ENCODE measurements at places on chromosomes 6 and 20.

DNA sequence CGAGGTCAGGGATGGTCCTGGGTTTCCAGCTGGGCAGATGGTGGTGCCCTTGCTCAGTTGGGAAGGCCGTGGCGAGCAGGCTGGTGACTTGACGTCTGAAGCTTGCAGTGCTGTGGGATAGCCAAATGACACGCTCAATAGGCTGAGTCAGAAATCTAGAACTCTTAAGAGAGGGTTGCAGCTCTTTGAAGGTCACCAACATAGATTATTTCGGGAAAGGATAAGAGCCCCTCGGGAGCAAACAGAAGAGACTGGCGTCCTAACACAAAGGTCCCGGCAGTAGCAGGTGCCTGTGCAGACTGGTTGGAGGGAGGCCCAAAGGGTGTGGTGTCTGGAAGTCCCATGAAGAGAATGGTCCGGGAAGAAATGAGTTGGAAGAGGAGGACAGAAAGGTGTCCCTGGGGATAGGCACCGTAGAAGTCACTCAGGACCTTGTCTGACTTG is 18.4 kb downstream of the PKIG start:
- no peak for DNase-seq

GRCh38 chr6:128167552-128167951 is 266.7 kb upstream of the THEMIS start:
- DNase-seq, result no peak

GRCh38 chr6:64123761-64124633 is 488.4 kb downstream of the PHF3 start:
- DNase-seq, result no peak

- DNase-seq, result no peak
Observed at GRCh38 chr20:2363187-2363586, 17.5 kb upstream of the TGM6 start.

GRCh38 chr6:52731719-52732118 is 31.6 kb downstream of the GSTA2 start:
- DNase-seq, result no peak

All from OCI-LY7 (cell line).